ENCODE measurements at places on chromosomes 6 and 20. TPM values are rescaled to one million over a fixed set of nuclear protein-coding genes. Genes with fewer than 3 reads are reported as not detected.

The SH3BGRL2 gene
- 3.8 TPM for total RNA-seq

The COL19A1 gene
- total RNA-seq: not detected

The PBOV1 gene
- not detected for total RNA-seq

The FERMT1 gene
- total RNA-seq: 72.6 TPM

The SIRPB1 gene
- total RNA-seq: 11.6 TPM

The UBR2 gene
- 15.7 TPM for total RNA-seq

The SEMG1 gene
- total RNA-seq: not detected

The MRAP2 gene
- total RNA-seq: 0.07 TPM

The EEF1A1 gene
- 6,057 TPM for total RNA-seq

The BTN1A1 gene
- total RNA-seq: not detected

The TFAP2D gene
- total RNA-seq: not detected

The ACTL10 gene
- total RNA-seq: 2.8 TPM

The KHDC1L gene
- total RNA-seq: 0.80 TPM

The TP53TG5 gene
- not detected for total RNA-seq

The OR12D3 gene
- not detected for total RNA-seq

The ZSCAN9 gene
- 10.8 TPM for total RNA-seq

The LY6G6C gene
- 0.22 TPM for total RNA-seq

The CST3 gene
- total RNA-seq: 331 TPM

The TFAP2C gene
- 36.3 TPM for total RNA-seq

The RBM24 gene
- 2.0 TPM for total RNA-seq

The SASH1 gene
- 10.5 TPM for total RNA-seq

The GPX5 gene
- total RNA-seq: not detected

The APCDD1L gene
- total RNA-seq: 2.0 TPM

The TSPO2 gene
- not detected for total RNA-seq

The CRISP3 gene
- not detected for total RNA-seq

The MACROD2 gene
- total RNA-seq: 11.5 TPM

The OR2B6 gene
- total RNA-seq: not detected

The RSPH9 gene
- not detected for total RNA-seq

The RAD21L1 gene
- 0.11 TPM for total RNA-seq

The KCNK5 gene
- total RNA-seq: 3.5 TPM

The TBXT gene
- not detected for total RNA-seq

The ZBP1 gene
- not detected for total RNA-seq

The NEURL2 gene
- 3.7 TPM for total RNA-seq

The KIZ gene
- 13.4 TPM for total RNA-seq

The DCBLD1 gene
- 31.1 TPM for total RNA-seq

The ORC3 gene
- 25.7 TPM for total RNA-seq

The CST2 gene
- total RNA-seq: not detected

The GSTA1 gene
- not detected for total RNA-seq

The TFAP2B gene
- not detected for total RNA-seq

The DAAM2 gene
- total RNA-seq: not detected

The WFDC5 gene
- not detected for total RNA-seq

The ZNF322 gene
- total RNA-seq: 15.7 TPM

The MYCT1 gene
- total RNA-seq: 0.55 TPM

The HIVEP1 gene
- 6.6 TPM for total RNA-seq

The RRAGD gene
- total RNA-seq: 0.35 TPM

The CAP2 gene
- 11.6 TPM for total RNA-seq

The RAMACL gene
- total RNA-seq: 0.26 TPM

The POLR1C gene
- 69.7 TPM for total RNA-seq

The TFEB gene
- total RNA-seq: 5.5 TPM

The POM121L2 gene
- not detected for total RNA-seq

The TRIM10 gene
- total RNA-seq: not detected

Measured in PC-3 (cell line).